Left forelimb (tissue), 1 donor: ENCODE measurements at places on chromosomes 11 and 22.

GRCh38 chr11:60899046-60899936 lies 7.1 kb downstream of the PRPF19 start:
- peak; percentile 60 for DNase-seq

DNA sequence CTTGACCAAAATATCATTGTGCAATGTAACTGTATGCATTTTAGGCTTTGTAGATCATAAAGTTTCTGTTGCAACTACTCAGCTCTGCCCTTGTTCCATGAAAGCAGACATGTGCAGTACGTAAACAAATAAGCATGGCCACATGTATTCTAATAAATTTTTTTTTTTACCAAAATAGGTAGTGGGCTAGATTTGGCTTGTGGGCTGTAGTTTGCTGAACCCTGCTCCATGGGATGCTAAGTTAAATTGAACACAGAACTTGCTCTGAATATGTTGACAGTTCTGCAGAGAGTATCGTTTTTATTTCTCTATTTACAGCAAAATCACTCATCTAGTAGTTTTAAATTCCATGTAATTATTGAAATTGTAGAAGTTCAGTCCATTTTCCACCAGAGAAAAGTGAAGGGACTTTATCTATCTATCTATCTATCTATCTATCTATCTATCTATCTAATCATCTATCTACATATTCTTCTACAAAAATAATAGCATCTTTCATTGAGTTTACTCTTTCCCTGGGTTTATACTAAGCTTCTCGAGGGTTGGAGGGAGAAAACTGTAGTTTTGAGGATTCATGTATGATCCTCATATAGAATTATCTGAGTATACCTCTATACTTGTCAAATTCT lies 9.5 kb upstream of the OOSP4A start:
- DNase-seq = no peak

- no peak for DNase-seq
These were observed 1250.5 kb downstream of the BRD1 start for GRCh38 chr22:48577014-48577690.

DNA sequence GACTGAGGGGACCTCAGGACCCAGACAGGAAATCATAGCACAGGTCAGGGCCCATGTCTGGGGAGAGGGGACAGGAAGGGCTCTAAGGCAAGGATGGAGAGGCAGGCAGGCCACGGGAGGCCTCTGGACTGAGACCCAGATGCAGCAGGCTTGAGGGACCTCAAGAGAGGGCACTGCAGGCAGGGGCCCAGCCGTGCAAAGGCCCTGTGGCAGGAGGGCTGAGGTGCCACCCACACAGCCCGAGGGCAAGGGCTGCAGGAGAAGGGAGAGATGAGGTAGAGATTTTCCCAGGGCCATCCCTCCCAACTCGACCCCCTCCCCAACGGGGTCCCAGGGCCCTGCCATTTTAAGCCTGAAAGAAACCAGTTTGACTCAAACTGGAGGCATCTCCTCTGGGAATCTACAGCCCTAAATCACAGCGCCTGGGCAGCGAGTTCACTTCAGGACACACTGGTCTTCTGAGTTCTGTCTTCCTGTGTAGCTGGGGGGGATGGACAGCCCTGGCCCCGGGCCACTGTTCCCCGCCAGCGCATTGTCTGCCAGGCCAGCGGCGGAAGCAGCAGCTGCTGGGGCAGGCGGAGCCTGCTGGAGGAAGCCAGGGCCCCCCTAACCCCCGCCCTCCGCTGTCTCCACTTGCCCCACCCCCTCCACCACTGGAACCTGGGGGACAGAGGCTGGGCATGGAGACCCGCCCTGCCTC lies 20.3 kb upstream of the WNT7B start:
- peak; percentile 96 for DNase-seq

GRCh38 chr11:126115127-126115495 lies 52.4 kb upstream of the CDON start:
- DNase-seq = no peak

DNA sequence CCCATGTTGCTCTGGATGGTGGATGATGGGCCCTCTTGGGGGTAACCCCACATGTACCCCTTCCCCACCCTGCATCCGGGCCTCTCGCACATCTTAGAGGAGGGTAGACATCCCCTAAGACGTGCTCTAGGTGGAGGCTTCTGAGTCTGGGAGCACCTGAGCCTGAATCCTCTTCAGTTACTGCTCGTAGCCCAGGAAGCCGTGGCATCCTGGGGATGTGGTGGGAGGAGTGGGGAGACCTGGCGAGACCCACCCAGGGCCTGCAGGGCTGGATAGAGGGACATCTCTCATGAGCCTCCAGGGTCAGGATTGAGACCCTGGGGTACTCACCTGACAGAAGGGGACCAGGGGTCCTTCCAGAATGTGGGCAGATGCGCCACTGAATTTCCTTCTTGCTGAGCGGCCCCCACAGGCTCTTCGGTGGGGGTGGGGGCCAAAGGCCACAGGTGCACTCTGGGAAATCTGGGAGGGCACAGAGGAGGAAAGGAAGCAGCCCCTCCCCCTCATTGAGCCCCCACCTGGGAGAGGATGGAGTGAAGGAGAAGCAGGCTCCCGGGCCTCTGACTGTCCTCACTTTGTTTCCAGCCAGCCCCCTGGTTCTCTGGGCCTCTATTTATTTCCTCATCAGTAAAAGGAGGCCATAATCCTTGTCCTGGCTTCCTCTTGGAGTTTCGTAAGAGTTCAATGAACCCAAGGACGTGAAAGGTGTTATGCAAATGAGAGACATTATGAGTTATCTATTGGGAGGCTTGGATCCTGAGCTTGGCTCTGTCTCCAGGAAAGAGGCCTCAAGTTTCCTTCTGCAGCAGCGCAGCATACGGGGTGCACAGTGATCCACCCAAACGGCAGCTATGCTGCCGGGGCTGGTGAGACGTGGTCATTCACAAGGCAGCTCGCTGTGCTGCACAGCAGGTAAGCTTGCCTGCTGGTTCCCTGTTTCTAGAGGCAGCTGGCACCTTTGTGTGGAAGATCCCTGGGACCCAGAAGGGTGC lies 31.2 kb downstream of the KCNJ4 start:
- DNase-seq = no peak

GRCh38 chr22:21797444-21798221 lies 62.0 kb upstream of the YPEL1 start:
- DNase-seq = no peak

GRCh38 chr11:30652801-30653200 lies 66.6 kb upstream of the MPPED2 start:
- DNase-seq = no peak

DNA sequence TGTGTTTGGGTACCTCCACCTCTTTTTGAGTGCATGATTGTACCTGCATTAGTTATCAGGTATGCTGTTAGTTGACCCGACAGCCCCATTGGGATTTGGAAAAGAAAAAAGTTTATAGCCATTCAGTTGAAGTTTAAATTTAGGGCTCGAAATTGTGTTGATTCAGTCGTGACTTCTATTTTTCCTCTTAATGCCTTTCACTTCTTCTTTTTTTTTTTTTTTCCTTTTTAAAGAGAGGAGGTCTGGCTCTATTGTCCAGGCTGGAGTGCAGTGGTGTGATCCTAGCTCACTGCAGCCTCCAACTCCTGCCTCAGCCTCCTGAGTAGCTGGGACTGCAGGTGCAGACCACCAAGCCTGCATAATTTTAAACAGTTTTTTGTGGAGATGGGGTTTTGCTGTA lies 2.3 kb downstream of the STT3A start:
- DNase-seq = no peak

- DNase-seq = no peak
These were observed 38.2 kb downstream of the PRDM11 start for GRCh38 chr11:45184640-45185039.

- DNase-seq = no peak
These were observed 260.0 kb downstream of the TBC1D22A start for GRCh38 chr22:47022475-47022874.

- DNase-seq = no peak
These were observed 84.1 kb upstream of the BARX2 start for GRCh38 chr11:129291546-129291945.

- no peak for DNase-seq
These were observed 44.6 kb downstream of the KCNC1 start for GRCh38 chr11:17778956-17779860.

DNA sequence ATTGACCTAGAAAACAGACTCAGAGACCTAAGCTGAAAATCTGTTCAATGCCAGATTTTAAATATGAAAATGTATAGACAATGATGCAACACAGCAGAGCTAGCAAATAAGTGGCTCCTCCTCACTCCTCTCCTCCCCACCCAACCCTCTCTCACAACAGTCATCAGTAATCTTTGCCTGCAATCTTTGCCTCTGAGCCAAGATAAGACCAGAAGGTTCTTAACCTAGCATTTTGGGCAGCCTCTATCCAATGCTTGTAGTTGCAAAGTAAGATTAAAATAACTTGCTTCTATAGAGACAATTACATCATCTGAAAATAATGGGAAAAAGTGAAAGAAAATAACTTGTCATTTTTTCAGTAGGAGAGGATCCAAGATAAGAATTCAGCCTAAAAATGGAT lies 117.3 kb downstream of the PARVA start:
- DNase-seq = no peak

- no peak for DNase-seq
These were observed 9.7 kb upstream of the PGA3 start for GRCh38 chr11:61193596-61193995.
